ENCODE measurements at places on chromosomes 3 and 15.

DNA sequence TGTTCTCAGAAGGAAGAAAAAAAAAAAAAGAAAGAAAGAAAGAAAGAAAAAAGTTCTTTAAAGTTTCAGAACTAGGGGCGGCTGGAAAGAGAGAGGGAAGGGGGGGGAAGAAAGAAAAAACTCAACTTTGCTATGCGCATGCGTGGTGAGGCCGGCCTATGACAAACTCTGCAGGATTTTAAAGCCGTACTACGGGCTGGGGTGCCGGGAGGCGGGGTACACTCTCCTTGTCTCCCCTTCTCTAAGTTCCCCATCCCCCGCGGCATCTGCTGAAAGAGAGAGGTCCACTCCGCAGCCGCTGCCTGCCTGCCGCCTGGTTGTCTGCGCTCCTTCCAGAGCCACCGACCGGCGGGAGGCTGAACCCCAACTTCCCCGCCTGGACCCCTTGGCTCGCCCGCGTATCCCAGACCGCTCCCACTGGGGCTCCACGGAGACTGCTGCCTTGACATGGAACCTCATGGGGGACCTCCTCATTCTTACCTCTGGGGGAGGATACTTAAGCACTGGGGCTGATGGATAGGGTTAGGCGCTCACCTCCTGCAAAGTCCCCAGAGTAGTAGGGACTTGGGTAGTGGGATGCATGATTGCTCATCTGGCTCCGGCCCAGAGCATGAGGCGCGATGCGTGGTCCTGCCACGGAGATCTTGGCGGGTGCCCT is 1.4 kb upstream of the WNT5A start:
- DNase-seq = peak; percentile 44

DNA sequence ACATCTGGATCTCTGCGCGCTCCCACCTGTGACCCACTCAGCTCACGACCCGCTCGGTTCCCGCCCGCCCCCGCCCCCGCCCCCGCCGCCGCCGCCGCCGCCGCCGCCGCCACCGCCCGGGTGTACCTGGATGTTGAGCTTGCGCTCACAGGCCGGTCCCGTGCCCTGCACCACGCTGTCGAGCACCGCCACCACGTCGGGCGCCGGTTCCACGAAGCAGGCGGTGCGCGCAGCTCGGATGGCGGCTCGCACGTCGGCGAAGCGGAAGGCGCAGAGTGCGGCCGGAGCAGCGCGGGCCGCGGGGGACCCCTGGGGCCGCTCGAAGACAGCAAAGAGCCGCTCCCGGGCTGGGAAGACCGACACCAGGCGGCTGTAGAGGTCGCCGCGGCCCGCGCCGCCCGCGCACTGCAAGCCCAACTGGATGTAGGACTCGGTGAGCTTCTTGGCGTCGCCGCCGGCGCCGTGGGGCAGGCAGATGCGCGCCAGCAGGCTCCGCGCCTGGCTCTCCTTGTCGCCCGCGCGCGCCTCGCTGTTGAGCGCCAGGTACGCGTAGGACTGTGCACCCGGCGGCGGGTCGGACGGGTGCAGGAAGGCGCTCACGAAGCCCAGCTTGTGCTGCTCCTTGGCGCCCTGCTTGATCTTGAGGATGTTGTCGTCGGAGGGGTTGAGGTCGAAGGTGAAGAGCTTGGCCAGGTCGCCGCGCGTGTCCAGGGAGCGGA is 1.1 kb downstream of the PLXND1 start:
- DNase-seq = no peak

DNA sequence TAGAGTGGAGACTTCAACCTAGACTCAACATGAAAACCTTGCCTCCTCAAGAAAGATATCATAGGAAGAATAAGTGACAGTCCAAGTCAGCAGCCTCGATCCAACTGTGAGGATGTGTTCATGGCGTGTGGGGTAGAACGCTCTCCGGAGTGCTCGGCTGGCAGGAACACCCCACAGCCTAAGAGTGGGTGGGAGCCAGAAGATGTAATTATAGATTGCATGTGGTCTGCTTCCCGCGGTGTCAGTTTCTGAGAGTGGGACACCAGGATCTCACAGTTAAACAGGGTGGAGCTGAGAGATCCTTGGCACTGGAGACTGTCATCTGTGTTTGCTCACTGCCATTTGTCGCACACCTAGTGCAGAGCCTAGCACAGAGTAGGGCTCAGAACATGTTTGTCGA is 158.0 kb downstream of the CTNNB1 start:
- DNase-seq = no peak

GRCh38 chr3:25442486-25442885 is 14.4 kb downstream of the RARB start:
- DNase-seq = no peak
